ENCODE measurements at places on chromosomes 1 and 21.

DNA sequence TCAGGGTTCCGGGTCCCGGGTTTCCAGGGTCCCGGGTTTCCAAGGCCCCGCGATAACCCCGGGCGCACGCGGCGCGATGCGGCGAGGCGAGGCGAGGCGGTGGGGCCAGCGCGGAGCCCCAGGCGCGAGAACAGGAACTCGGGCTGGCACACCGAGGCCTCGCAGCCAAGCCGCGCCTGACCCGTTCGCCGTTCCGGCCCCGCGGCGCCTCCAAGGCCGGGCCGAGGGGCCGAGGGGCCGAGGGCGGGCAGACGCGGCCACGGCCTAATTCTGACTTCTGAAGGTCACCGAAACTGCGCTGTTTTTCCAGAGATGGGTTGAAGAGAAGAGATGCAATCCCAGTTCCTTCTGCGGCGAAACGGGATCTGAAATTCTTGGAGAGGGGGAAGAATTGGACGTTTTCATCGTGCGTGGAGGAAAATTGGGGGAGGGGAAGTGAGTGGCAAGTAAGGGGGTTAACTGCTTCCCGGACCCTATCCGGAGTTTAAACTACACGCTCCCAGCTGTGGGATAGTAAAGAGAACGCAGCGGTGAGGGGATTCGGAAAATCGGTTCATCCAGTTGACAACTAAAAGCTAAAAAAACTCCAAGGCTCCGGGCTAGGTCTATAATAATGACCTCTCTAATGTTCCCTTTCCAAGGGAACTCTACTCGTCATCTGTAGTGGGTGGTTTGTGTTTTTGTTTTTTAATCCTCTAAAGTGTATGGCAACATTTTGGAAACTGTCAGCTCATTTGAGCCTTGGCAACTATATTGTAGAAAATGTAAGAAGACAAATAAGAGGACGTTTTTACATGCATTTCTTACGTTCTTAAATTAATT, 8.2 kb downstream of the TBX15 start:
- no peak for DNase-seq

- peak; percentile 54 for DNase-seq
These were observed 1.1 kb upstream of the TMEM82 start for GRCh38 chr1:15740924-15741850.

DNA sequence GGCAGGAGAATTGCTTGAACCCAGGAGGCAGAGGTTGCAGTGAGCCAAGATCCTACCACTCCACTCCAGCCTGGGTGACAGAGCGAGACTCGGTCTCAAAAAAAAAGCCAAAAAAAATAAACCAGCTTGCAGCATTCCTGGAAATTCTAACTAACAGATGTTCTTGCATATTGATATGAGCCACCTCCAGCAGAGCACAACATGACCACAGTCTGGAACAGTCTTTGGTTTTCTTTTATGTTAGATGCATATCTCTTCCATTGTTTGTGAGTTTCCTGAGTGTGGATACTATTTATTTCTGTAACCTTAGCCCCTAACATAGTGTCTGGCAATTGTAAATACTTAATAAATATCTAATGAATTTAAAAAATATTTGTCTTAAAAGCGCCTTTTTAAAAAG, 23.9 kb downstream of the IFNAR1 start:
- no peak for DNase-seq

- DNase-seq: no peak
These were observed 16.0 kb downstream of the LRRC3 start for GRCh38 chr21:44471341-44471740.

DNA sequence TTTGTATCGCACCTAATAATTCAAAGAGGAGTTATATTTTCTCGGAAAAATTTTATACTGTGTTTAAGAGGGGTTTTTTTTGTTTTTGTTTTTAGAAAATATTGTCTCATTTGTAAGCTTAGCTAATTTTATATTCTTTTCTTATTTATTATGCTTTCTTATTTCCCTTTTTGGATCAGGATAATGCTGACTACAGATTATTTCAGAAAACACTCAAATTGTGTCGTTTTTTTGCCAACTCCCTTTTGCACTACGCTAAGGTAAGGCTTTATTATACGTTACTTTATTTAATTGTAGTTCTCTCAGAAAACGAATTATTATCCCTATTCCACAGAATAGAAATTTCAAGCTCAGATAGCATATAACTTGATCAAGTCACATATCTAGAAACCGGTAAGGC, 26.8 kb upstream of the METTL18 start:
- no peak for DNase-seq

DNA sequence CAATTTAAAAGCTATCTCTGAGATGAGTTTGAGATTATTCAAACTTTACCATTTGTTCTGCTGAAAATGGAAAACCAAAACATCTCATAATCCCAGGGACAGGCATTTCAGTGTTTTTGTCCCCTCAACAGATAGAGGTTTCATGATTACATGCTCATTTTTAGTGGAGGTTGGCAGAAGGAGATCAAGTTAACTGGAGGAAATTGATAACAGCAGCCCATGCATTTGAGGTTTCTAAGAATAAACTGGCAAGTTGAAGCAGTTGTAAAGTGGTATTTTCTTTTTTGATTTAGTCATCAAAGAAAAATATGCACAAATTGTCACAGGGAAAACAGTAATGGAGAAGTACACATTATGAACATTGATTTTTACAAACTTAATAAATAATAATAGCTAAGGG, 205.8 kb downstream of the PLA2G4A start:
- DNase-seq: no peak

DNA sequence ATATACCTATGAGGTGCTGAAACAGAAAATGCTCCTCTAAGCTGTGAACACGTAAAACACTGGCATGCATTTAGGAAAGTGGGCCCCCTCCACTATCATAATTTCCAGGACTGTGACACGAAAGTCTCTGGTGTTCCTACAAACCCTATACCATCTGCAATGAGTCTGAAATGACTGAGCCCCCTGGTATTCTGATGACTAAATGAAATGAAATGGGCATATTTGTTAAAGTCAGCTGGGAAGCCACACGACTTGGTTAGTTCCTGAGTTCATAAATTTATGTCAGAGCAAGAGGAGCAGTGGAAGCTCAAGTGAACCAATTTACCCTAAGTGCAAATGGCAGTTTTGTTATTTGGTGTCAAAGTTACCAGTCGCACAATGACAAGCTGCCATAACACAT, 182.3 kb downstream of the KCTD3 start:
- no peak for DNase-seq

DNA sequence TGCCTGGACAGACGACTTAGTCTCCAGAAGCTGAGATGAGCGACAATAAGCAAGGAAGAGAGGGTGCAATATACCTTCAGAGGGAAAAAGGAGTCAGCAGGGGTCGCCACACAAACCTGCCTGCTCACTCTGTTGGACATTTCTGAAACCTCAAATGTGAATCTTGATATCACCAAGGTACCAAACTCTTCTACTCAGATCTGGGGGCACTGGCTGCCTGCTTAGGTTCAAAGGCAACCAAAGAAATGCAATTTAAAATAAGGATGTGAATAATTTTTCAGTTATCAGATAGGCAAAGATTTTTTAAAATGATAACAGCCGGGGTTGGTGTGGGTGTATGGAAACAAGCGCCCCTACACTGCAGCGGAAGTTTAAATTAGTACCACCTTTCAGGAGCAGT, 164.2 kb downstream of the HIVEP3 start:
- peak; percentile 23 for DNase-seq

DNA sequence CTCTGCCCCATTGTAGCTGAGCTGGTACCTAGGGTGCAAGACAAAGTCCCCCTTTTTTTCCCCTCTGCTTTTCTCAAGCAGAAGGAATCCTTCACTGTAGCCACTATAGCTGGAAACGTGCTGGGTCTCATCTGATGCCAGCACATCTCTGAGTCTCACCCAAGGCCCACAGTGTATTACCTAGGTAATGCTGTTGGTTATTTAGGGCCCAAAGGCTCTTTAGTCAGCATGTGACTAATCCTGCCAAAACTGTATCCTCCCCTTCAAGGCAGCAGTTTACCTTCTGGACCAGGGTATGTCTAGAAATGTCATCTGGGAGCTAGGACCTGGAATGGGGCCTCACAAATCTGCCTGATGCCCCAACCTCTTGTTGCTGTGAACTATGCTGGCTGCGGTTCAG, 423.4 kb downstream of the NUF2 start:
- no peak for DNase-seq

- DNase-seq: no peak
These were observed 11.0 kb upstream of the TNFRSF8 start for GRCh38 chr1:12052008-12052573.

- no peak for DNase-seq
These were observed 182.8 kb downstream of the NRIP1 start for GRCh38 chr21:14881863-14882499.

DNA sequence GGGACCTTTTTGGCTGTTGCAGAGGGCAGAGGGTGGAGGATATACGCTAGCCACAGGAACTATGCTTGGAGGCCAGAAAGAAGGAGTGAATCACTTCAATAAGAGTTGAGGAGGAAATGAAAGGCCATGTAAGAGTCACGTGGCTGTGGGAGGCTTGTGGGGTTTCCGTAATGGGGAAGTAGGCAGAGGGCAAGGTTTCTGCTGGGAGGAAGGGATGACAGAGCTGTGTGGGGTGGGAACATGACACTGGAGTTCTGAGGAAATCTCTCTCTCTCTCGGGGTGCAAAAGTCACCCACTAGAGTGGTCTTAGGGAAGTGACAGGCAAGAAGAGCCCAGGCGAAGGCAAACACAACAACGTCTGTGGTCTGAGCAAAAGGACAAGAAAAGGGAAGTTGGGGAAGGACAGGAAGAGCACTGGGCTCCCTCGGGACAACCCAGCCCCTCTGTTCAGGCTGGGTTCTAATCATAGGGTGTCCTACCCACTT, 3.9 kb upstream of the CD1C start:
- no peak for DNase-seq

DNA sequence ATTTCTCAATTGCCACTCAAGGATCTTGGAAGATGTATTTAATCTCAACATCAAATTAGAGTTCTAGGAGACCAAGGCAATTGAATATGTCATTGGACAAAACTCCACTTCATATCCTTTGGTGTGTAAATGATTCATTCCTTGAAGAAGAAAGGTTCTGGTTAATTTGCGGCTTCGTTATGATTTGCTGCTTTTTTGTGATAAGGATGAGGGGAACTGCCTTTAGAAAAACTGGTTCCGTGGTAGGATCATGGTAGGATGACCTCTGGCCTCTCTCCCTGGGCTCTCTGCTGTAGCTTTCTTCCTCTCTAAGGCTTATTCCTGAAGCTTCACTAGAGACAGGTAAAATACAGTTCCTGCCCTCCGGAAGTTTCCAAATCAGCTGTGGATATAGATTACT, 51.5 kb upstream of the ERRFI1 start:
- no peak for DNase-seq

DNA sequence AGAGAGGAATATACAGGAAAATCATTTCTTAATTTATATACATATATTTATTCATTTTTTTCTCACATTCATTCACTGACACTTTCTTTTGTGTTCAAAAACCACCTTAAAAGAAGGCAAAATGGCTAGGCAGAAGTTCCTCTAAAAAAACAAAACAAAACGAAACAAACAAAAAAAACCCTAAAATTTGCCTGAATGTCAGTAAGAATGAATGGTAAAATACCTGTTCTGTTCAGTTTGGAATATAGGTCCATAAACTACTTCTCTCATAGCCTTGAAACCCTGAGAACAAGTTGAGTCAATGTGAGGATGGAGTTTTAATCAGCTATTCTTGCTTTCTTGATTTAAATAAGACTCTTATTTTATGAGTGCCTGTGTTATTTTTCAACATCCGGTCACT, 14.7 kb upstream of the ALG6 start:
- DNase-seq: no peak

- no peak for DNase-seq
These were observed 1.5 kb downstream of the MORC3 start for GRCh38 chr21:36321325-36322082.

DNA sequence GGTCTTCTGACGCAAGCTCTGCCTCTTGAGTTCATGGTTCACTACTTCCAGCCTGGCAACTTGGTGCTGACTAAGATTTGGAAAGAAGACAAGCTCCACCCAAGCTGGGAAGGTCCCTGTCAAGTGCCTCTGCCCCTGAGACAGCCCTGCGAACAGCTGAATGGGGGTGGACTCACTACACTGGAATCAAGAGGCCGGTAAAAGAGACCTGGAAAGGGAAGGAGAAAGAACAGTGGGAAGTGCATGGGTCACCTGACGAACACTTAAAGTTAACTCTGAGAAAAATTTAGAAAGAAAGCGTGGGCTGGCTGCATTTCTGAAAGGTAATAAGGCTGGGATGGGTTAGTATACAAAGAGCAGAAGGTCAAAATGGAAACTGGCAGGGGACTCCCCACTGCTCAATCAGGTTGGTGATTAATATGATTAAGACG, 26.1 kb upstream of the ZNF496 start:
- DNase-seq: no peak

Measured in activated CD4-positive, alpha-beta T cell treated with anti-CD3 and anti-CD28 coated beads, Interleukin-2, amount 50 U/mL, for 4 hours (primary cell).